ENCODE measurements at places on chromosomes 7 and 10.

DNA sequence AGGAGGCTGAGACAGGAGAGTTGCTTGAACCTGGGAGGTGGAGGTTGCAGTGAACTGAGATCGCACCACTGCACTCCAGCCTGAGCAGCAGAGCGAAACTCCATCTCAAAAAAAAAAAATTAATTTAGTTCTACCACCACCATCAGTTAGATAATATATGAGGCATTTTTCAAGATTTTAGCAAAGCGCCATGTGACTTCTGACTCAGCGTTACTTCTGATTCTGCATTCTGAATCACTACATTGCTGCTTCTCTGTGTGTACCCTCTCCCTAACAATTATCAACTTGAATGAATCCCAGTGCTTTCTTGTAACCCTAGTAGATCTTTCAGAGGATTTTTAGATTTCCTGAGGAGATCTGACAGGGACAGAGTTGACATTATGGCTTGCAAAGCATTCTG is 176.8 kb upstream of the SORCS1 start:
- no peak for DNase-seq

- no peak for DNase-seq
Measured at GRCh38 chr7:70356787-70357328, 758.6 kb downstream of the AUTS2 start.

- no peak for DNase-seq
Measured at GRCh38 chr7:27765841-27766240, 25.9 kb downstream of the TAX1BP1 start.

DNA sequence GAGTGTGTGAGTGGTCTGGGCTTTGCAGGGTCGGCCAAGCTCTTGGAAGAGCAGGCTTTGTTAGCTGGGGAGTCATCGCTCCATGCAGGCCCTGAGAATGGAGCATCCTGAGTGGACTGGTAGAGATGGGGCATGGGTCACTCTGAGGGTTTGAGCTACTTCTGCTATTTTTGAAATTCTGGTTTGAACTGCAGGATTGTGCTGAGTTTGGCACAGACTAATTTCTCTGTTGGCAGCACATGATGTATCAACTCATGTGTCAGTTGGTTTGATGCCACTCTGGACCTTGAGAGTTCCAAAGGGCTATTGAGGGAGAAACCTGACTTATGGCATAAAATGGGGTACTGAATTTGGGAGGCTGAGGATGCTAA is 56.3 kb downstream of the LRMDA start:
- DNase-seq: no peak

GRCh38 chr7:102066476-102066875 is 220.2 kb upstream of the SH2B2 start:
- DNase-seq: no peak

DNA sequence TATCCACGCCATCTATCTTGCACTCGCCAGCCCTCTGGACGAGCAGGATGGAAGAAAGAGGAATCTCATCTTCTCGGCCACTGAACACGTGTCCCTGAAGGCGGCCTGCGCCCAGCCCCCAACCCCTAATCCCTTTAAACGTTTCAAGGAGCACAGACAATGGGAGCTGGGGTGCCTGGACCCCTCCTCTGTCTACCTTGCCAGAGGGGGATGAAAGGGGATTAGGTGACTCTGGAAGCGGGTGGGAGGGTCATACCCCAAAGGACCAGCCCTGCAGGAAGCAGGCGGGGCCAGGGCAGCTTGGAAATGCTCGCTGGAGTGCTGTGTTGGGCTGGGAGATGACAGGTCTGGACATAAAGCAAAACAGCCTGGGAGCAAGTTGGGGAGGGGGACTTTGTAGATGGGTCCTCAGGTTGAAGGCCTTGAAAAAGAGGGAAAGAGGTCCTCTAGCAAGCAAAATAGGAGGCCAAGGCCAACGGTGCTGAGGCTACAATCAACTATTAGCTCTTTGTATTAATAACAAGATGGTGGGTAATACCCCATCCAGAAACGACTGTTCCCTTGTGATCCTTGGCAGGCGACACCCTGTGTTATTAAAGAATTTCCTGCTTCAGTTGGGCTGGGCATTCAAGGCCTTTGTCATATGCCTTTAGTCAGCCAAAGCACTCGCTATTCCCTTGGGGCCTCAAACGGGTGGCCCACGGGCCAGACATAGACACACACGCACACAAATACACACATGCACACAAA is 126.5 kb upstream of the UNC5B start:
- DNase-seq: no peak

DNA sequence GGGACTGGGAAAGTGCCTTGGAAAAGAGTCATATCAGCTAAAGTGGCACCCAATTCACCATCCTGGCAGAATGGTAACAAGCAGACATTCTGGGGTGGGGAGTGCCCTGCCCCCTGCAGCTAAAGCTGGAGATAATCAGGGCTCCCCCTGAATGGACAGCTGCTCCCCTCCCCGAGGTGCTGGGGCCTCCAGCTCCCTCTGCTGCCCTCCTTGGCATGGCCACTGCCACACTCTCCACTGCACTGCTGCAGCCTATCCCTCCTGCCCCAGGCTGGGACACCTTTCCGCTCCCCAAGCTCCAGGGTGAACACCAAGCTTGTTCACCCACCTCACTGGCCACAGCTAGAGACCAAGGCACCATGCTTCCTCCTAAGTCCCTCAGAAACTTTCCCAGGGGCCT is 9.8 kb upstream of the PARD3 start:
- DNase-seq: no peak

DNA sequence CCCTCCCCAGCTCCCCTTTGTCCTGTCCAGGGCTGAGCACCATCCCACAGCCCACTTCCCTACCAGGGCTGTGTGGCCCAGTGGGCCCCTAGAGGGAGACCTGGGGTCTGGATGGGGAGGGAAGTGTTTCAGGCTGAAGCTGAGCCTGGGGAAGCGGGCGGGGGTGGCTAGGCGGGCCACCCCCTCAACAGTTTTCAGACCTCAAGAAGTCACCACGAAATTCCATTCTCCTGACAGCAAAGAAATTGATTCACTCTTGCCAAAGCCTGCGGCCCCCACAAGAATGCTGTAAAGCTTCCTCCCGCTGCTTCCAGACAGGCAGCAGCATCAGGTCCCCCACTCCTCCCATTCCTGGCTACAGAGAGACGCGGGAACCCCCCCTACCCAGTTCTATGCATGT is 2.5 kb upstream of the LFNG start:
- DNase-seq: no peak

- DNase-seq: no peak
Measured at GRCh38 chr7:37815671-37816371, 32.6 kb upstream of the NME8 start.

GRCh38 chr10:131267814-131268095 is 43.8 kb downstream of the TCERG1L start:
- no peak for DNase-seq

DNA sequence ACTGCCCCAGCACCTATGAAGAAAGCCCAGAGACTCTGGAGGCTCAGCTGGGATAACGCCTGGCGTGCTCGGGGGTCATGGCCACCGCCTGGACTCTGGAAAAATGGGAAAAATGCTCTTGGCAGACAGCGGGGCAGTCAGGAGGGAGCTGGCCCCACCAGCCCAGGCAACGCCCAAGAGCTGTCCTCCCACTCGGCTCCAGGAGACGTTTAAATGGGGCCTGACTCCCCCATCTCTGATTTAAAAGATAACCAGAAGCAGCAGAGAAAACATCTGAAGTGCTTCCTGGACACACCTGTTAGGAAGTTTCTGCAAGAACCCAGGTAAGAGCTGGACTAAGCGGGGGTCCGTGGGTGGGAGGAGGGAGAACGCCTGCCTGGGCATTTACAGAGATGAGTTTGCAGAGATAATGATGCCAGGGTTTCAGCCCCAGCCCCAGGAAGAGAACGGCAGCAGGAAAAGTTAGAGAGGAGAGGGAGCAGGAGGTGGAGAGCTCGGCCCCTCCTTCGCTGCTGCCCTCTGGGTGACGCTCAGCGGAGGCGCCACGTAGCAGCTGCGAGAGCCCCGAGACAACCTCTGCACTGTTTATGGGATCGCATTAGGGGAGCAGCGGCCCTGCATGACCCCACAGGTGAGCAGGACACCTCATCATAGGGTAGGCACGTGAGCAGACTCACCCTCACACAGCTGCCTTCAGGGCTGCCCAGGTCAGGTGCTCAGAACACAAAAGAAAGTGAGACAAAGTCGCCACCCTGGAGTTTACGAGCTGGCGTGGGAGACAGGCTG is 83.5 kb upstream of the INSIG1 start:
- no peak for DNase-seq

- no peak for DNase-seq
Measured at GRCh38 chr7:93310346-93310745, 78.2 kb downstream of the VPS50 start.

- DNase-seq: no peak
Measured at GRCh38 chr10:36381748-36382147, 739.7 kb upstream of the FZD8 start.

GRCh38 chr10:95459446-95460045 is 101.6 kb downstream of the SORBS1 start:
- no peak for DNase-seq

- no peak for DNase-seq
Measured at GRCh38 chr7:44755698-44756627, 7.3 kb downstream of the ZMIZ2 start.

DNA sequence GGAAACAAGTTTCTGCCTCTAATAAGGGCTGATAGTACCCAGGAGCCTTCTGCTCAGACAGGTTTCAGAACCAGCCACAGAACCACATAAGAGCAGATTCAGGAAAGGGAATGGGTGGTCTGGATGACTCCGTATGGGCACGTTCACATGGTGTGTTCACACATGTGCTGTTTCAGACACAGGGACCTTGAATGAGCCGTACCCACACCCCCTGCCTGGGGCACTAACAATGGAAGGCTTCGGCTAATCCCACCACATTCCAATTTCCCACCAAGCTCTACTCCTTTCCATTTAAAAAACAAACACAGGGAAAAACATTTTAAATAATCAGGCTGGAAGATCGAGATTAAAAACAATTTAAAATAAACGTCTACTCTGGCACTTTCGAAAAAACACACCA is 217.3 kb downstream of the GRID1 start:
- no peak for DNase-seq

DNA sequence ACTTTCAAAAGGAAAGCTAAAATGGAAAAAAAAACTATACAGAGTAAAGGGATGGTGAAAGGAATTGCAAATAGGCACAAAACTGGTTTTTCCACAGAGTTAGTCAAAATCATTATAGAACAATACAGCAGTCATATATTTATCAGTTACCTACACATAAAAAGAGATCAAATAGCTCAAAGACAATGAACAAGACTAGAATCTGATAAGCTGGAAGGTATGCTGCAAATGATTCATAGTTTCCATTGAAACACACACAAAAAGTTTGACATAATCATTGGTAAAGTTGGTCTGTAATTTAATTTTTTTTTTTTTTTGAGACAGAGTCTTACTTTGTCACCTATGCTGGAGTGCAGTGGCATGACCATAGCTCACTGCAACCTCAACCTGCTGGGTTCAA is 92.4 kb upstream of the SGCE start:
- no peak for DNase-seq

GRCh38 chr10:119738962-119739361 is 13.1 kb downstream of the INPP5F start:
- no peak for DNase-seq

GRCh38 chr10:125415006-125415633 is 254.8 kb upstream of the CTBP2 start:
- no peak for DNase-seq

DNA sequence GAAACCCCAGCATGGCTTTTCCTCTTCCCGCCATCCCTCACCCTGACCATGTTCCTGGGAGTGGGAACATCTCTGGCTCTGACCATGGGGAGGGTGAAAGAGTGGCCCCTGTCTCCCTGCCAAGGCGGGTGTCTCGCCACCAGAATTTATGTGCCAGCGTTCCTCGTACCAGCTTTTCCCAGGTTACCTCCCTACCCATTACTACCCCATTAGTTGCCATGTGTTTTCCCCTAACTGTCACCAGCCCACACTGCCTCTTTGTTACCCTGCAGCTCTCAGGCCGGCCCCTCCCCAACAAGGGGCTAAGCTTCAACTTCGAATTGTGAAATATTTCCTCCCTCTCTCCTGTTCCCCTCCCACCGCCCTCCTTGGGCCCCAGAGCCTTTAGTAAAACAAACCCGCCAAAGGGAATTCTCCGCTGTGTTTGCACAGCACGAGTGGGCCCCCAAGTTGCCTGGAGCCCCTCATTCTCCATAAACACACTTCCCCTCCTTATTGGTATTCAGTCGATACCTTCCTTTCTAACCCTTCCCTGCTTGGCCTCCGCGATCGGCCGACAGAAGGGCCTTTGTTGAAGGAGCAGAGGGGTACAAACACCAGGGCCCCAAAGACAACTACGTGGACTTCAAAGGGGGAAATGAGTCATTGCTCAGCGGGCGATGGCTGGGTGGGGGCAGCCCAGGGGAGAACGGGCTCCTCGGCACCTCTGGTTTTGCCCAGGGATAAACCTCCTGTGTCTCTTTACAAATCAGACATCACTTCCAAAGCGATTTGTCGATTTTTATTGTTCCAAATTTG is 45.5 kb downstream of the SLIT1 start:
- DNase-seq: no peak

DNA sequence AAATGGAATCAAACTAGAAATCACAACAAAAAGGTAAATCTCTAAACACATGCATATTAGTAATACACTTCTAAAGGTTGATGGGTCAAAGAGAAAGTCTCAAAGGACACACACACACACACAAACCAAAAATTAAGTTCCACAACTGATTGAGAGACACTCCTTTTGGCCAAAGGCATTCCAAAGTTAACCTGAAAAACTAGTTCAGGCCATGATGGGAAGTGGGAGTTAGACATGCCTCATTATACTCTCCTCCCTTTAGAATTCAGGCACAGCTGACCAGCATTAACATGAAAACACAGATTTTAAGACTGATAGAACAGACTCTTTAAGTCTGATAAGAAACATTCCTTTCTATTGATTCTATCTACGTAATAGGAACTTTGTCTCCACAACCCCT is 332.4 kb upstream of the IGFBP3 start:
- no peak for DNase-seq

DNA sequence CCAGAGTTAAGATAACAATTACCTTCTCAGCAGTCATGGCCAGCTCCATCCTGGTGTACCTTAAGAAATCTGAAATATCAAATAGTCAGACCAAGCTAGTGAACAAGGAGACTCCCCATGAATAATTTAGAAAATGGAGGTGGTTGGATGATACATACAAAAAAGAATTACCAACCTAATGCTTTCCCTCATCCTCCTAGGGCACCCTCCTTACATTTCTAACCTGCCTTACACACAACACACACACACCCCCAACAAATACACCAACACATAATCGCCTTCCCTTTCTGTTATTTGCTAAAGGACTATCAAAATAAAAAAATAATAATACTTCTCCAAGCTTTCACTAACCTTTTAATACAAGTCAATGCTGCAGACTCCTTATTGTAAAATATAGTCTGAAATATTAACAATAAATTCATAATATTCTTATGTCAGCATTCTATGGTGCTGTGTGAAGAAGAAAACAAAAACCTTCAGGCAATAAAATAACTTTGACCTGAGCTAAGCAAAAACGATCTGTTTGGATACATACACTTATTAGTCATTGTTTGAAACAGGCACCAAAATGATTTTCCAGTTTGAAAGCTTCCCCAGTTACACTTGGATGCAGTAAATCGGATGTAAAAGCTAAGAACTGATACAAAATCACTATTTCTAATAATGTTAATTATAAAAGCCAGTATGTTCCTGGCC is 3.4 kb downstream of the TWIST1 start:
- DNase-seq: no peak

All from NCI-H1417 treated with DMSO at 0.1 percent for 48 hours (cell line).